GM23248 (cell line): ENCODE measurements at places on chromosomes 2 and 18. TPM values are rescaled to one million over a fixed set of nuclear protein-coding genes. Genes with fewer than 3 reads are reported as not detected.

- H3K4me1 ChIP-seq: peaks cover 19% of the 10 kb centered on the region
- DNase-seq: peak; percentile 68
- peak overlapping the region; percentile 29 for H3K4me3 ChIP-seq
- no peaks in the 10 kb centered on the region for H3K27me3 ChIP-seq
These were observed 363.7 kb upstream of the CHAC2 start for GRCh38 chr2:53403792-53404413.

GRCh38 chr2:199136681-199137080, 321.1 kb downstream of the SATB2 start:
- no peaks in the 10 kb centered on the region for H3K27me3 ChIP-seq
- H3K36me3 ChIP-seq: no peaks in the 10 kb centered on the region
- no peak overlapping the region for H3K27ac ChIP-seq
- peaks cover 7% of the 10 kb centered on the region; the same call in 1 of the 2 replicates for H3K4me1 ChIP-seq

LIPG gene
- 0.11 and 0.38 TPM in 2 replicates for polyA plus RNA-seq

REG1B gene
- not detected in 2 replicates for polyA plus RNA-seq

DNA sequence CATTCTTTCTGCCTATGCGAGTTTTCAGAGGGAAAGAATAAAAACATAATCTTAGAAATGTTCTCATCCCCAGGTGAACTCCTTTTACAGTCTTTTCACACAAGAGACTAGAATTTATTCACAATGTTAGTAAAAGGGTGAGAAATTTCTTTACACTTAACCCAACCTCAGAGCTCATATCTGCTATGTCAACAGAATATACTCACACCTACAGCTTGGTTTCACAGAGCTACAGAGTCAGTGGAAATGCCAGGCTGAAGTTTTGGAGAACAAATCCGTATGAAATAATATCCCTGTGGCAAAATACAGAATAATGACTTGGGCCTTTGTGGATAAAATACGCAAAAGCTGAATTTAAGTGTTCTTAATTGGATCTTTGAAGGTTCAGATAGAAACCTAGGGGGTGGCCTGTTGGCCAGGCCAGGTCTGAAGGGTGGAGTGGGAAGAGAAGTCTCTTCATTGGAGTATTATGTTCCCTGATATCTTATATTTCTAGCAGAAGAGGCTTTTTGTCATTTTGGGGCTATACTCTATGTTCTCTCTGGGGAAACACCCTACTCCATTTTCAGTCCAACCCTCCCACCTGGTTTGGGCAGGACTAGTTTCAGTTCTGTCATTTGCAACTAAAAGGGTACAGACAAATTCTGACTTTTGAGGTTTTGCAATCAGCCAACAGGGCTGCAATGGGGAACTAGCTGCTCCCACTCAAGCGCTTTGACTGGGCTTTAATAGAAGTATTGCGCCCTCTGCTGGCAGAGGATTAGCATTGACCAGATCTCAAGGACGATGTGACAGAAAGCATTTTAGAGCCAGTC, 25.7 kb downstream of the FBXO48 start:
- no peak overlapping the region for H3K4me3 ChIP-seq
- 0 out of 2 replicates have a peak, but pooled peaks cover 9% of the 10 kb centered on the region for H3K27me3 ChIP-seq
- peak; percentile 93 for DNase-seq

GRCh38 chr2:26901326-26902183, 53.6 kb downstream of the DPYSL5 start:
- DNase-seq: no peak
- H3K4me3 ChIP-seq: no peak overlapping the region
- peaks cover 58% of the 10 kb centered on the region for H3K27me3 ChIP-seq
- H3K36me3 ChIP-seq: no peaks in the 10 kb centered on the region
- no peak overlapping the region for H3K27ac ChIP-seq
- H3K4me1 ChIP-seq: no peaks in the 10 kb centered on the region

DNA sequence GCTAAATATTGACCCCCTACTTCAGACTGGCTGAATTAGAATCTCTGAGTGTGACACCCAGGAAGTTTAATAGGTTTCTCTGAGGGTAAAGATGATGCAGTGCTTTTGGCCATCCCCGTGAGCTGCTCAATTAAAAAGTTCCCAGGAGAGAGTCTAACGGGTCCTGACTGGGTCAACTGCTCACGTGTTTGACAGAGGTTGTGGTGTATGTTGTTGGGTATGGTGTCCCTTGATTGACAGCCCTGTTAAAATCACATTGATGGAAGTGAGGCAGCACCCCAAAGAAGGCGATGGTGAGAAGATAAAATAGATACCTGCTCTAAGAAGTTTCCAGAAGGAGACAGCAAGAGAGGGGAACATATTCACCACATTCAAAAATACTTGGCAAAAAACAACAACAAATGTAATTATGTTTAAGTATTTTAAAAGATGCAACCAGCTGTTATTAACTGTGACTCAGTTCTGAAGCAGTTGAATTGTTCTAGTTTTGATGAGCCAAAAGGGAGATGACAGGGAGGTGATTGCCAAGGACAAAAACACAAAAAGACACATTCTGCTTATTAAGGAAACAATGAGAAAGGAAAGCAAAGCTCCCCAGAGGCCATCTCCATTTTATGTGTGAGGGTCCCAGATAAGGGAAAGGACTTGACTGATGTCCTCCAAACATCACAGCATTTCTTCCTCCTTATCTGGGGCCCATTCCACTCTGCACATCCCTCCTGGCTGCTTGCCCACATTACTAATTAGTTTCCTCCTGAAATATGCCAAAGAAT, 11.5 kb upstream of the GMCL1 start:
- no peaks in the 10 kb centered on the region for H3K27me3 ChIP-seq
- DNase-seq: peak; percentile 30
- H3K4me3 ChIP-seq: no peak overlapping the region
- H3K4me1 ChIP-seq: peaks cover 9% of the 10 kb centered on the region; the same call in 1 of the 2 replicates

DNA sequence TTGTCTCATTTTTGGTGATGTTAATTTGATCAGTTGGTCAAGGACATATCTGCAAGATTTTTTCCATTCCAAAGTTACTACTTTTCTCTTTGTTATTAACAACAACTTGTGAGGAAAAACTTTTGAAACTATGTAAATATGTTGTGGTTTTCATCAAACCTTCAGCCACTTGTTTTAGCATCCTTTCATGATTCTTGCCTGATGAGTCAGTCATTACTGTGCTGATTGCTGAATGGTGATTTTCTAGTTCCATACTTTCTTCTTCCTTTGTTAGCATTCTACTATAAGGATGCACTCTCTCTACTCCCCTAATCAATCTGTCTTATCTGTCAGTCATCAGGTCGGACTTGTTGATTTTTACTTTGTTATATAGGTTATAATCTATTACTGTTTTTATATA, 10.9 kb downstream of the TMEM87B start:
- DNase-seq: peak; percentile 80
- H3K27ac ChIP-seq: peak overlapping the region; percentile 62
- peaks cover 53% of the 10 kb centered on the region for H3K36me3 ChIP-seq
- H3K4me3 ChIP-seq: no peak overlapping the region

ERFE gene
- polyA plus RNA-seq: 0.41 and 0.79 TPM in 2 replicates

CLEC4F gene
- not detected in 2 replicates for polyA plus RNA-seq

DNA sequence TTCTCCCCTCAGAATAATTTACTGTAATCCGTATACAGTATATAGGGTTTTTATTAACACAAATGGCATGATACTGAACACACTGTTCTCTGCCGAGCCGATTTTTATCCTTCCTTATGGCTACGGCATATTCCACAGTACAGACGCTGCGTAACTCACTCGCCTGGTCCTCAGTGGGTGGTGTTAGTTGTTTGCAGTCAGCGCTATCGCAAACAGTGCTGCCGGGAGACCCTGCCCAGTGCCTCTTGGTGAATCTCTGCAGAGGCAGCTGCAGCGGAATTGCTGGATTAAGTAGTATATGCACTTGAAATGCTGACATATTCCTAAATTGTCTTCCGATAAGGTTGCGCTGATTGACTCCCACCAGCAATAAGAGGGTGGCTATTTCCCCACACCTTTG, 73.9 kb downstream of the MARCO start:
- H3K27ac ChIP-seq: no peak overlapping the region
- H3K36me3 ChIP-seq: no peaks in the 10 kb centered on the region
- peaks cover 43% of the 10 kb centered on the region for H3K27me3 ChIP-seq
- H3K4me3 ChIP-seq: no peak overlapping the region
- no peaks in the 10 kb centered on the region for H3K4me1 ChIP-seq
- no peak for DNase-seq

STPG4 gene
- not detected in 2 replicates for polyA plus RNA-seq

DNA sequence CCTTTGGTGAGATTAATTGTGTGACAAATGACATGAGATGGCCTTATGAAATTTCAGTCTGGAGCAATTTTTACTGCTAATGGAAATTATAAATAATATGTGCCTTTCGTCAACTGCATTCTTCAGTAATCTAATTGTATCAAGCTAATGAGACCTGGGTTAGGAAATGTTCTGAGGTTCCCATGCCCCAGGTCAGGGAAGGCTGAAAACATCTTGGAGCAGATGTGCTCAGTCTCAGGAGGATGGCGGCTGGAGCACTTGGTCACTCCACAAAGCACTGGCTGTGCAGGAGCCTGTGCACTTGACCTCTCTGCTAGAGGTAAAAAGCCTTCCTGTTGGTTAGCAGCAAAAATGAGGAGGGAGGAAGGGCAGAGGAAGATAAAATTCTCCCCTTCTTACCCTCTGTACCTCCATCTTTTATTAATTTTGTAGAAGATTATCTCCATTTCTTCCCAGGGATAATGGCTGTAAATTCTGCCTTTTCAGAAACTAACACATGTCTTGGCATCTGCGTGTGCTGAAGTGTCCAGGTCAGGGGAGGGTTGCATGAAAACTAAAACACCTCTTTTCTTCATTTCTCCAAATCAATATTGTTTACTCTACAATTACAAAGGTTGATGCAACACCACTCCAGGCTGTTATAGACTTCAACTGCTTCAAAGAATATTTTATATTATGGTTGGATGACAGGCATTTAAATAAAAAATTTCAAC, 1606.4 kb upstream of the ACVR2A start:
- H3K27me3 ChIP-seq: no peaks in the 10 kb centered on the region
- H3K4me1 ChIP-seq: peaks cover 33% of the 10 kb centered on the region
- peak overlapping the region; percentile 83 for H3K27ac ChIP-seq
- peak overlapping the region; percentile 28; the same call in 1 of the 2 replicates for H3K4me3 ChIP-seq
- no peaks in the 10 kb centered on the region for H3K36me3 ChIP-seq

GRCh38 chr2:38123911-38124310, 48.0 kb upstream of the CYP1B1 start:
- no peak overlapping the region for H3K4me3 ChIP-seq
- no peaks in the 10 kb centered on the region for H3K36me3 ChIP-seq
- H3K27ac ChIP-seq: no peak overlapping the region
- no peaks in the 10 kb centered on the region for H3K27me3 ChIP-seq
- DNase-seq: no peak

DNA sequence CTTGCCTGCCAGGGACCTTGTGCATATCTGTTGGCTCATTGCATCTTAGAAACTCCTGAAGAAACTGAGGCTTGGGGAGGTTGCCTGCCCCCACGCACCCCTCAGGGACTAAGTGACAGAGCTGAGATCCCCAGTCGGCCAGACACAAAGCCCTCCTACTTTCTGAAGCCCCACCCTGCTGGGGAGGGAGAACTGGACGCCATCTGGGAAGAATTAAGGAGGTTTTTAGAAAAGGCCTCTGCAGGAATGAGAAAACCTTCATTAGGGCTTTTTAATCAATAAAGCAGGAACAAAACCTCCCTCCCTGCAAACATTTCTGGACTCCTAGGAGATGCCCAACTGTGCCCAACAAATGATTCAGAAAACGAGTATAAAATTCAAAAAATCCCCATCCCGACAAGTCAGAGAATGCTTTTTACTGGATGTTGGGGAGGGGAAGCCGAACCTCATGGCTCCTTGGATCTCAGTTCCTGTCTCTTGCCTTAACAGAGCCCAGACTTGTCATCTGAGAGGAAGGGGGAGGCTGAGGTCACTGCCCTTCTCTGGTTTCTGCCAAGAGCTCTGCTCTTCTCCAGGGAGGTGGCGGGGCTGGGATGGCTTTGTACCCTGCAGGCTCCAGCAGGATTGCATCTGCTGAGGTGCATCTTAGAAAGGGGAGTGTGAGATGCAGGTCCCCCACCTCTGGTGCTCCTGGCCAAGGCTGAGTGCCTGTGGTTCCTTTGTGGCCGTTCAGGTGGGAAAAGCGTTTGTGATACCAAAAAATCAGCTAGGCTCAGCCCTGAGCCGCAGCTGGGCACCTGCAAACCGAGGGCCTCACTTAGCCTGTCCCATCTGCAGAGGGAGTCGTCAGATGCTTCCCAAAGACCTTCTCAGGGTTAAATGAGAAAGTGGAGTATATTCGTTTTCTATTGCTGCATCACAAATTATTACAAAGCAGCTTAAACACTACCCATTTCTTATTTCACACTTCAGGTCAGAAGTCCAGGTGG, 142.4 kb downstream of the ZFP36L2 start:
- peak overlapping the region; percentile 20 for H3K4me3 ChIP-seq
- peaks cover 66% of the 10 kb centered on the region for H3K4me1 ChIP-seq
- H3K27me3 ChIP-seq: no peaks in the 10 kb centered on the region
- H3K27ac ChIP-seq: peak overlapping the region; percentile 94
- DNase-seq: peak; percentile 78

GRCh38 chr2:33272001-33272400, 204.4 kb upstream of the RASGRP3 start:
- H3K27ac ChIP-seq: peak overlapping the region; percentile 19; the same call in 1 of the 2 replicates
- no peak overlapping the region for H3K4me3 ChIP-seq
- peaks cover 49% of the 10 kb centered on the region for H3K4me1 ChIP-seq
- peak; percentile 70 for DNase-seq
- H3K36me3 ChIP-seq: peaks cover 18% of the 10 kb centered on the region; the same call in 1 of the 2 replicates
- no peaks in the 10 kb centered on the region for H3K27me3 ChIP-seq

DNA sequence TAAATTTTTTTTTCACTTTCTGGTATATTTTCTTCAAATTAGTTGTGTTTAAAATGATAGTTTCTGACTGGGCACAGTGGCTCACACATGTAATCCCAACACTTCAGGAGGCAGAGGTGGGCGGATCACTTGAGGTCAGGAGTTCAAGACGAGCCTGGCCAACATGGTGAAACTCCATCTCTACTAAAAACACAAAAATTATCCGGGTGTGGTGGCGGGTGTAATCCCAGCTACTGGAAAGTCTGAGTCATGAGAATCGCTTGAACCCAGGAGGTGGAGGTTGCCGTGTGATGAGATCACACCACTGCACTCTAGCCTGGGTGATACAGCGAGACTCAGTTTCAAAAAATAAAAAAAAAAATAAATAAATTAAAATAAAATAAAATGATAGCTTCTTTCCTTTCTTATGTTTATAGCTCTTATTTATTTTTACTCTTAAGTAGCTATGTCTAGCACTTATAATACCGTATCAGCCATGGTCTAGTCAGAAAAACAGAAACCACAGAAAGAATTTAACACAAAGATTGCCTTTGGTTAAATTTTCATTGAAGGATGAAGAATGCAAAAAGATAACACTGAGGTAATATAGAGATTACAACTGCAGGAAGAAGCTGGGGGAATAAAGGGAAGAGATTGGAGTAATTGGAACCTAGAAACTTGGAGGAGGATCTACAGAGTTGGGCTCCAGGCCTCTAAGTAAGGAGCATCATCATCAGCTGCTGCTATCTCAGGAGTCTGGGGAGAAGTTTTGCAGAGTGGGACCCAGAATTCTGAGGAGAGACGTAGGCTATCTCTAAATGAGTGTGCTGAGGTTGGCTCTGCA, 54.7 kb upstream of the MBOAT2 start:
- H3K27ac ChIP-seq: no peak overlapping the region
- no peak overlapping the region for H3K4me3 ChIP-seq
- no peaks in the 10 kb centered on the region for H3K36me3 ChIP-seq
- DNase-seq: peak; percentile 50
- H3K27me3 ChIP-seq: no peaks in the 10 kb centered on the region
